Stimulated activated CD8-positive, alpha-beta memory T cell treated with anti-CD3 and anti-CD28 coated beads, Interleukin-4, amount 100 ng/mL, for 4 hours (primary cell): ENCODE measurements at places on chromosomes 7 and 10.

- no peak for DNase-seq
These were observed 10.0 kb upstream of the PCGF5 start for GRCh38 chr10:91210435-91210834.

DNA sequence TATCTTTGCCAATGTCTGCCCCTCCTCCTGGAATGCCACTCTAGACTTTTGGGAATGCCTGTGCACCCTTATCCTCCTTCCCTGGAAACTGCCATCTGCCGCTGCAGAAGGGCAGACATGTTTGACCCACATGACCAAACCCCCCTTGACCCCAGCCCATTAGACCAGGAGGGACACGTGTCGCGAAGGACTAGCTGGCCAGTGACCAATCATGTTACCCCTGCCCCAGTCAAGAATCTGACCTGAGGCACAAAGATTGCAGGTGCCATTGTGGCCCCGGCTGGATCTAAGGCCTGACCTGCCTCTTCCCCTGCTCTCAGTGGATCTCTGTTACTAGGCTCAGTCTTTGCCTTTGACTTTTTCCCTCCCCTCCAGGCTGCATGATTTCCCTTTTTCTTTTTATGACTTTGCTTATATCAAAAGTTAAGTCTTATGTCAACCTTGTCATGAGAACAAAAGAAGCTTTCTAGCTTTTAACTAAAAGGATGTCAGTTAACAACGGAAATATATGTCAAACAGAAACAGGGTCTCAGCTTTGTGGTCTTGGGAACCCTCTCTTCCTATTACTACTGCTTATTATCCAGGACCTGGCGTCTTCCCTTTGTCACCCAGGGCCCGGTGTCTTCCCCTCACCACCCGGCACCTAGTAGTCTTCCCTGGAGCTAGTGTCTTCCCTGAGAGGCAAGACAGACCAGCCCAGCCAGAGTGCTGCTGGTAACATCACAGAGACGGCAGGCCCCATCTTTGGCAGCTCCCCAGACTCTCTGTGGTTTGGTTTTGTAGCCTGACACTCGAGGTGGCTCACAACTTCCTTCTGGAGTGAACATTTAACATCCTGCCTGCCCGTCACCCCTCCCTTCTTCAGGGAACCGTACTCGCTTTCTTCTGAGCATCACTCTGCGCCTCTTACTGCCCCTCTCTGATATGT lies 24.4 kb upstream of the PPIF start:
- DNase-seq = peak; percentile 57

GRCh38 chr10:88070080-88070880 lies 206.9 kb downstream of the PTEN start:
- no peak for DNase-seq

DNA sequence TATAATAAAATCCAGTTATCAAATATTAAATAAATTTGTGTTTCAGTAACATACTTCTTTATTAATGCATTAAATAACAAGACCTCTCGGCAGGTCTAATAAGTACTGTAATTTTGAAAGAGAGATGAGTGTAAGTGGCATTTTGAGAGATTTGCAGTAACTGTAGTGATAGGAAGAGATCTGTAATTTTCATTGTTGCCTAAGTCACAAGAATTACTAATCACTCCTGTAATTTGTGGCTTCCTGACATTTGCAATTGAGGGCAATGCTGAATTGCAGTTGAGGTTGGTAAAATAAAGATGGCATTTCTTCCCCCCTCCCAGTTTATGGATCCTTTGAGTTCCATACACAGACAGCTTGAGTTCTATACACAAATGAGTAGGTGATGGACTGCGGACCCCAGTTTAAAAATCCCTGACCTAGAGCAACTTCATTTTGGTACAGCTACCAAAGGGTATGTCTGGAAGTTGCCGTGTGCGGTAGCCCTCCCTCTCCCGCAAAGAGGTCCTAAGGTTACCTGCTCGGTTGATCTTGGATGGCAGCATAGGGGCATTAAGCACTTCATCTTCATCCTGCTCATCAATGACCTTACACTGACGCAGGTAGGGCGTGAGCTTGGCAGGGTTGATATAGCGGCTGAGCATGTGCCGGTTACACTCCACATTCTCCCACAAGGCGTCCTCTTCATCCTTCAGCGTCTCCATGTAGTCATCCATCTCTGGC lies 96.4 kb downstream of the CARD11 start:
- DNase-seq = no peak

- DNase-seq = no peak
These were observed 243.2 kb downstream of the CDK14 start for GRCh38 chr7:90839316-90839715.

DNA sequence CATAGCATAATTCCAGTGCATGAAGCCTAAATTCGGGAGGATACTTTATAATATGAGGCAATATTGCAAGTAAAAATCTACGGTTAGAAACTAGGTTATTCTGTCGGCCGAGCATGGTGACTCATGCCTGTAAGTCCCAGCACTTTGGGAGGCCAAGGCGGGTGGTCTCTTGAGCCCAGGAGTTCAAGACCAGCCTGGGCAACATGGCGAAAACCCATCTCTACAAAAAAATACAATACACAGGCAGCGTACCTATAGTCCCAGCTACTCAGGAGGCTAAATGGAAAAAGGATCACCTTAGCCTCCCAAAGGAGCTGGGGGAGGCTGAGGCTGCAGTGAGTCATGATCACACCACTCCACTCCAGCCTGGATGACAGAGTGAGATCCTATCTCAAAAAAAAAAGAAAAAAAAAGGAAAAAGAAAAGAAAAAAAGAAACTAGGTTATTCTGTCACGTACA lies 14.2 kb downstream of the SKAP2 start:
- no peak for DNase-seq

GRCh38 chr7:64874114-64874513 lies 29.0 kb upstream of the ZNF273 start:
- no peak for DNase-seq

DNA sequence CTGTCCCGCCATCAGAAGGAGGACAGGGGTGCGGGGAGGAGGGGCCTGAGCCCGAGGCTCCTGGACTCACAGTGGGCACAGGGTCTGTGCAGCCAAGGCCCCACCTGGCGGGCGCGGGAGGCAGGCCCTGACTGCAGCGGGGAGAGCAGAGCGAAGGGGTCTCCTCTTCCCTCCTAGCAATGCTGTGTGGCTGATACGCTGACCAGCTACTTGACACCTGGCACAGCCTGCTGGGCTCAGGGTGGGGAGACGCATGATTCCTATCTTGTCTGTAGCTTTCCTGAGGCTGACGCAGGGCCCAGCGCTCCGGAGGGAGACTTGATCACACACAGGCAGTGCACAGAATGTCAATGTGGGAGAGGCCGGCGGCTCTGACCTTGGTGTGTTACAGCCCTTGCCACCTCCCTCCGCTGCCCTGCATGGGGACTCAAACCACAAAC lies 174.9 kb downstream of the ELFN1 start:
- no peak for DNase-seq

GRCh38 chr10:18684953-18685352 lies 25.7 kb downstream of the ARL5B start:
- no peak for DNase-seq

- no peak for DNase-seq
These were observed 117.9 kb downstream of the NPY start for GRCh38 chr7:24401628-24402593.

DNA sequence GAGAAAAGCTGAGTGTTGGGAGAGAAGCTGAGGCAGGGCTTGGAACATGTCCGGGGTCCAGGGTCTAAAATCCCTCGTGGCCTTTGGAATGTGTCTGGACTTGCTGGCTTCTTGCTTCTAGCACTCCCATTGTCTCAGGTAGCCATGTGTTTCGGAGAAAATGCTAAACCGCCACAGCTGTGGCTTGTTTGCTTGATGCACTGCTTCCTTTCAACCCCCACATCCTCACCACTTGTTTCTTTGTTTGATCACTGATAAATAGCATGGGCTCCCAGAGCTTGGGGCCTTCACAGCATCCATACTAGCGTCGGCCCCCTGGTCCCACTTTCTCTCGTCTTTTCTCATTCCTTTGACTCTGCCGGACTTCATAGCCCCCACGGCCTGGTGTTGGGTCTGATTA lies 102.7 kb downstream of the ANKRD26 start:
- DNase-seq = no peak

DNA sequence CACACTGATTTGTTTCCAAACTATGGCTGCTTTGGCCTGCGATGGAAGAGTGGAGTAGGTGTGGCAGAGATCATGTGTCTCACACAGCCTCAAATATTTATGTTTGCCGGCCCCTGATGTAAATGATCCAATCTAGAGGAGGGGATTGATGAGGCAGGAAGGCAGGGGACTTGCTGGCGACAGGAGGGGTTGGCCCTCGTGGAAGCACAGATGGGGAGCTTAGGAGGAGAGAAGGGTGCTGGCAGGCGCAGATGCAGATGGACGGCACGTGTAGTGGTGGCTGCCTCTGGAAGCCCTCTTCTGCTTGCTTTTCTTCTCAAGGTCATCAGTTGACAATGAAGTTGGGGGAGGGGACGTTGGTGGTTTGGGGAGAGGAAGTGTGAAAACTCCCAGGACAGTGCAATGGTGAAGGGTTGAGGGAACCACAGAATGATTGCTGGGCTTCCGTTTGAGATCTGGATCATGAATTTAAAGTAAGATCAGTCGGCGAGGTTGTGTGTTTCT lies 15.4 kb downstream of the COL13A1 start:
- no peak for DNase-seq

- no peak for DNase-seq
These were observed 29.2 kb downstream of the TFAM start for GRCh38 chr10:58414270-58415041.

GRCh38 chr10:94286901-94287300 lies 75.8 kb downstream of the NOC3L start:
- no peak for DNase-seq

- no peak for DNase-seq
These were observed 730.6 kb upstream of the VSTM2A start for GRCh38 chr7:53811555-53812079.

DNA sequence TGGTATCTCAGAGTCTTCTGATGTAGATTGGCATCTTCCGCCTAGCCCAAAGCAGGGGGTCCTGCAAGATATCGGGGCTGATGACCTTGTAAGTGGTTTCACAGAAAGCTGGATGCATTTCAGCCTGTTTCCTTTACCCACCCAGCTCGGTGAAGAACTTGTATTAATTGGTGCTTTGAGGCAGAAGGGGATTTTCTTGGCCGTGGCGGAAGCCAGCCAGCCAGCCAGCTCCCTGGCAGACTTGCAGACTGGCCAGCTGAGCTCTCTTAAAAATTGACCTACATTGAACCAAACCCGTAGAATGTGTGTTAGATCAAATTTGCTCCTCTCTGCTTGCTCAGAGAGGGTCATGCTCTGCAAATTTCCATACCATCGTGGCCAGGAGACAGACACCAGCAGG lies 218.4 kb downstream of the ADAM12 start:
- DNase-seq = no peak

DNA sequence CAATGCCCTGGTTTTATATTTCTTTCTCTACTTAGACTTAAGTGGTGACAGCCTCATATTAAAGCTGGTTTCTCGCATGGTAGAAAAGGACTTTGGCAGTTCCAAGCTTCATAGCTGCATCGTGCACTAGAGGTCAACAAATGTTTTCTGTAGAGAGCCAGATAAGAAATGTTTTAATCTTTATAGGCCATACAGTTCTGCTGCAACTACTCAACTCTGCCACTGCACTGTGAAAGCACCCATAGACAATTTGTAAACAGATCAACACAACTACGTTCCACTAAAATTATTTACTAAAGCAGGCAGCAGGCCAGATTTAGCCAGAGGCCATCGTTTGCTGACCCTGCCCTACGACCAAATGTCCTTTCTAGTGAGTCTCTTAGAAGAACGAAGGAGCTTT lies 36.7 kb downstream of the CSGALNACT2 start:
- no peak for DNase-seq

- no peak for DNase-seq
These were observed 2.1 kb downstream of the ADD3 start for GRCh38 chr10:110009736-110010475.

- DNase-seq = no peak
These were observed 33.9 kb downstream of the STOX1 start for GRCh38 chr10:68861253-68861652.

DNA sequence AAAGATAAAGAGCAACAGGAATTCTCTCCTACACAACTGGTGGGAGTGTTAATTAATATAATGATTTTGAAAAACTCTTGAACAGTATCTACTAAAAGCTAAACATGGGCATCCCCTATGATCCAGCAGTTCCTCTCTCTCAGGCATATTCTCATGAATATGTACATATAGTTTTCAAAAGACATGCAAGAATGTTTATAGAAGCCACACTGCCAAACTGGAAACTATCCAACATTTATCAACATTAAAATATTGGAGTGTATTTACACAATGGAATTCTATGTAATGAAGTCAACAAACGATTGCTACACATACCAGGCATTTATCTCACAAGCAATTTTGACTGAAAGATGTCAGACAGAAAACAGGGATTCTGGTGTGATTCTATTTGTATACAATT lies 404.5 kb upstream of the ANKRD30A start:
- no peak for DNase-seq

- no peak for DNase-seq
These were observed 88.7 kb downstream of the ARID5B start for GRCh38 chr10:61989995-61990760.

DNA sequence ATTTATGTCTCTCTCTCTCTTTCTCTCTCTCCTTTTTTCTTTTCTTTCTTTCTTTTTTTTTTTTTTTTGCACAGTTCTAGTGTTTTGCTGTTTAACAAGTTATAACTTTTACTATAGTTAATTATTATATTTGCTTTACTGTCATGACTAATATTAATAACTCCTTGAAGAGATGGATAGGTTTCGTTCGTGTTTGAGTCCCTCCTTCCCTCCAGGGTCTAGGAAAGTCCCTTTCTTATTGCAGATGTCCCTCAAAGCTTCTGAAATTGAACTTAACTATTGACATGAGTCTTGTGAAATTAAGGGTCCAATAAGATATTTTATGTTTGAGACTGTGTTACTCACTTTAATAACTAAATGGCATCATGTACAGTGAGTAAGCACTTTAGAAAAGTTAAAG lies 131.4 kb downstream of the PLXDC2 start:
- DNase-seq = no peak

DNA sequence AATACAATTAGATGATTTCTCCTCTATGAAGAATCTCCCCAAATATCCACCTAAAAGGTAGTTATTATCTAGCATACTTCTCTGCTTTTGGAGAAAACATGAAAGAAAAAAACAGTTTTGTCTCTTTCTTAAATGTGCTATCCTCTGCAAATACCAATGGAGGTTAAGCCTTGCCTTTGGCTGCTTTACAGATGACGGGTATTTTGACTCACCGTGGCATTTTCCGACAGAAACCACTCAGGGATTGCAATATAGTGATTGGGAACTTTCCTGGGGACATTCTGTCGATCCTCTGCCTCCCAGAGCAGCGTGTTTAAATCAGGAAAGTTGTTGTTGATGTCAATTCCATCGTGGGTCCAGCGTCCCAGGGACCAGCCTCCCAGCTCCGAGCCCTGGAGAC lies 100.6 kb downstream of the GPR26 start:
- no peak for DNase-seq

DNA sequence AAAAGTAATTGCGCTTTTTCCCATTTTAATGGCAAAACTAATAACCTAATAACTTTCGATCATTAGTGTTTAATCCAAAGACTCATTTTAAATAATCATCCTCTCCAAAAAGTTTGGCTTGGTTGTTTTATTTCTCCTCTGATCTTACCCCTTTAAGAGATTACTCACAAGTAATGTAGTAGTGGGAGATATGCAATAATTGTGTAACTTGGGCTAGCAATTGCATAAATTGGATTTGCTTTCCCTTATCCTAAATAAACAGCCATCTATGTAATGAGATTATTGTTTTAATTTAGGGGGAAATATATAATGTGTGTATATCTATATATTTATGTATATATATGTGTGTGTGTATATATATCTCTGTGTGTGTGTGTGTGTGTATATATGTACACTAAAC lies 82.5 kb downstream of the RNLS start:
- DNase-seq = no peak
